ENCODE measurements at places on chromosomes 7 and 10. TPM values are rescaled to one million over a fixed set of nuclear protein-coding genes. Genes with fewer than 3 reads are reported as not detected.

- DNase-seq: peak; percentile 93
Measured at GRCh38 chr7:102306916-102307677, 20.4 kb downstream of the SH2B2 start.

GRCh38 chr10:24858288-24859270 is 93.8 kb downstream of the PRTFDC1 start:
- DNase-seq: no peak

- no peak for DNase-seq
Measured at GRCh38 chr10:15368101-15368855, 2.8 kb downstream of the FAM171A1 start.

GRCh38 chr10:5314840-5315239 is 49.9 kb upstream of the UCN3 start:
- DNase-seq: no peak

- no peak for DNase-seq
Measured at GRCh38 chr10:128258421-128258976, 132.3 kb upstream of the MKI67 start.

Gene KLF14
- not detected for total RNA-seq

Gene TMEM248
- total RNA-seq: 104 TPM

DNA sequence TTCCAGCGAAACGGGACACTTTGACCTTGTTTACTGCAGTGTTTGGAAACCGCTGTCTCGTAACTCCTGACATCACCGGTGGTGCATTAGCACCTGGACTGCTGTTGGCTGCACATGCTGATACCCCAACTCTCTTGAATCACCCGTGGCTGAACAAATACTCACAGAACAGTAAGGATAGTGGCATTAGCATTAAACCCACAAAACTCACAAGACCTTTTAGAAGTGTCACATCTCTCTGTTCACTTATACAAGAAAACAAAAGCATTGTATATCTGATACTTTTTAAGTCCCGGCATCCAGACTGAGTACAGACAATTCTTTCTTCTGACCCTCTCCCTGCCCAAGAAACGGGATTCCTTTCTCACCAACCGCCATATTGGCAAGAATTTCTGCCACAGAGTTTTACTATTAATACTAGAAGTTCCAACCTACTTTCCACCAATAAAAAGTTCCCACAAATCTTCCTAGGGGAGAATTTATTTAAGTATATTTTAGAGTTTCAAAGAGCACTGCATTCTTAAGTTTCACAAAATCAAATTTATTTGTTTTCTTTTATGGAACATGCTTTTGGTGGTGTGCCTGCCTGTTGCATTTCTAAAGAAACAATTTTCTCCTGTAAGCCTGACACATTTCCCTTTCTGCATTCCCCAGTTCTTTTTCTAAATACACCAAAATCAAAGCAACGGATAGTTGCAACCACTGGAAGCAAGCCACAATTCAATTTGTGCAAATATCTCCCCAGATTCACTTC is 208.4 kb upstream of the KLF14 start:
- no peak for DNase-seq

DNA sequence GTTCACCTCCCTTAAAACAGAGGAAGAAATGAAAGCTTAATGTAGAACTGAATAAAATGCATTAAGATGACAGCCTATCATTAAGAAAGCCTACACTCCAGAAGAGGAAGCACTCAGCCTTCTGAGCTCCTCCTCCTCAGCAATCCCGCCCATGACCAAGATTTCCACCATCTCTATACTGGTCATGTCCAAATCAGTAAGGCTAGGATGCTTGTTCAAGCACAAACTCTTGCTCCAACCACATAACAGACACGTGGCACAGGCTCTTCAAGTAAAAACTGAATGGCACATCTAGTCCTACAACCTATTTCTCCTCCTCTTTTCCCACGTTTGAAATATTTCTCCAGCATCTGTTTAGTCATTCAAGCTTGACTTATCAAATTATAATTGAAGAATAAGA is 454.1 kb downstream of the PARD3 start:
- no peak for DNase-seq

DNA sequence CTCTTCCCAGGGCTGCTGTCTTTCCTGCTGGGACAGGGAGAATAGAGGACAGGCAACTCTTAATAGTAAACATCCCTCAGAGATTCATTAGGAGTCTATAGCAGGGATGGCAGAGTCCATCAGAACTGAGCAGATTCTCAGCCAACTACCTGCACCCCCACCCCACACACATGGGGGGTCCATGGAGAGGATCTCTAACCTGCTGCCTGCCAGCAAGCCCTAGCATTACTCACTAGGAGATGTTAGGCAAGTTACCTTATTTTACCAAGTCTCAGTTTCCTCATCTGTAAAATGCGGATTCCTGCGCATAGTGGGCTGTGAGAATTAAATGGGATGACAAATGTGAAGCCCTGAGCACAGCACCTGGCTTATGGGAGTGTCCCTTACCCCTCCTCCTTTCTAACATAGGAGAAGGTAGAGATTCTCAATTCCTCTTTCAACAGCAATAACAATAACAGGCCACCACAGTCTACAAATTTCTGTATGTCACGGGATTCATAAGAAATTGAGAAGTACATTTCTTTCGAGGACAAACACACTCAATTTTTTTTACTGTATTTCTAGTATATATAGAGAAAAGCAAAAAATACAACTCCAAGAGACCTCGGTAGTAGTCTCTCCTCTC is 23.8 kb upstream of the WDR11 start:
- DNase-seq: no peak

Gene TRIM50
- total RNA-seq: not detected

- no peak for DNase-seq
Measured at GRCh38 chr7:25739143-25739542, 412.9 kb upstream of the NFE2L3 start.

Gene SLC39A12
- not detected for total RNA-seq

Gene ZNF804B
- total RNA-seq: not detected

DNA sequence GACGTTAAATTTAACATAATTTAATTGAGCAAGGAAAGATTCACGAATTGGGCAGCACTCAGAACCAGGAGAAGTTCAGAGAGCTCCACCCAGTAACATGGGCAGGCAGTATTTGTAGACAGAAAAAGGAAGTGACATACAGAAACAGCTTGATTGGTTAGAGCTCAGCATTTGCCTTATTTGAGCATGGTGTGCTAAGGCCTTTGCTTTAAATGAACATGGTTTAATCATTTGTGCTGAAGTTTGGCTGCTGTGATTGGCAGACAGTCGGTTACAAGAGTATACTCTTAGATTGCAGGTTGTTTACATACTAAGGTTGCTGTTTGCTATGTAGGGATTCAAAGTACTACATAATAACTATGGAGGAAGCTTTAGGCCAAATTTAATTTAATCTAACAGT is 199.2 kb downstream of the MALRD1 start:
- DNase-seq: no peak

GRCh38 chr7:157538321-157538720 is 201.5 kb downstream of the DNAJB6 start:
- no peak for DNase-seq

Gene DLG5
- total RNA-seq: 69.8 TPM

Gene AGR2
- not detected for total RNA-seq

DNA sequence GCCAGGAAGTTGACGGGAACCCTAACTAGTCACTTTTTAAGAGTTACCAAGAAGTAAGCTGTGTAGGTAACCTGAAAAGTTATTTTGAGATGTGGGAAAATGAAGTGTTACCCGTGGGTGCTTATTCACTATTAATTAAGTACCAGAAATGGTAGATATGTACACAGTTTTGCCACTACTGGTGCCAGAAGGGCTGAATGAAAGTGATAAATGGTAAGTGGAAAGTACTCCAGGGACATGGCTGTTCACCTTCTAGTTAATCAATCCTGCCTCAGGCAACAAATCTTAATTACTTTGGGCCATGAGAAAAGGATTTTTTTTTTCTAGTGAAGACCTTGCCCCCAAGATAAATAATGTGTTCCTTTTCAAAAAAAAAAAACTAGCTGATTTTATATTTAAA is 15.8 kb downstream of the NET1 start:
- DNase-seq: no peak

GRCh38 chr7:105389088-105389650 is 448 bp upstream of the SRPK2 start:
- DNase-seq: peak; percentile 86

DNA sequence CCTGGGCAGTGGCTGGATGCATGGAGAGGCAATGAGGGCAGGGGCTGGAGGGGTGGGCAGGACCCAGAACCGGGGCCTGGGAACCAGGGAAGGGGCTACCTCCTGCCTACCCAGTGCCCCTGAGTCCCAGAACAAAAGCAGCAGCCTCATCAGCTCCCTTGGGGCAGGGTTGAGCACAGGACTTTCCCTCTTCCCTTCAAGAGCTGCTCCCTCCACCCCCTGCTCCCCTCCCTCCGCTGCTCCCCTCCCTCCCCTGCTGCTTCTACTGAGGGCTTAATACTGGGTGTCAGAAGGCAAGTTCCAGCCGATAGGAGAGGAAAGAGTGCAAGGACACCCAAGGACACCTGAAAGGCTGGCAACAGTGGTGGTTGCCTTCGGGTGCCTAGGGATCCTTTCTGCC is 28.2 kb upstream of the INMT start:
- no peak for DNase-seq

- no peak for DNase-seq
Measured at GRCh38 chr7:79709574-79710409, 256.3 kb upstream of the MAGI2 start.

DNA sequence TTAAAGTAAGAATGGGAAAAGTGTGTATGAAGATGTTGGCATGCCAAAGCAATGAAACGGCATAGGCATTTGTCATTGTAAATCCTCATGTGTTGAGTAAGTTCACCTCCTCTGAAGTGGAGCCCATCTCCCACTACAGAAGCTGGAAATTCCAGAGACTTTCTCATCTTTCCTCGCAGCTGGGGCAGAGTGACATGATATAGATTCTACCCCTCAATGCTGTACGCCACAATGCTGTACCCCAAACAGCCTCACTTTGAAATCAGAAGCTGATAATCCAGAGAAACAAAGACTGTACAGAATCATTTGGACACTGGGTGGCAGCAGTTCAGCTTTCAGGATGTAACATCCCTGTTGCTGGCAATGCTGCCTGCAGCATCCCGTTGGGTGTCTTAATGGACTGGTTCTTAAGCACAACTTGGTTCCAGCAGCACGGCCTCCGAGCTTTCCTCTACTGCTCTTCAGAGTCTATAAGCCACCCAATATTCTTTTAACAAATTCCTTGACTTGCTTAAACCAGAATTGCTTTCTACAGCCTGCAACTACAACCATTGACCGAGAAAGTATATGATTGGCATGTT is 18.8 kb downstream of the ZC3HAV1L start:
- no peak for DNase-seq

Gene FAS
- 8.8 TPM for total RNA-seq

DNA sequence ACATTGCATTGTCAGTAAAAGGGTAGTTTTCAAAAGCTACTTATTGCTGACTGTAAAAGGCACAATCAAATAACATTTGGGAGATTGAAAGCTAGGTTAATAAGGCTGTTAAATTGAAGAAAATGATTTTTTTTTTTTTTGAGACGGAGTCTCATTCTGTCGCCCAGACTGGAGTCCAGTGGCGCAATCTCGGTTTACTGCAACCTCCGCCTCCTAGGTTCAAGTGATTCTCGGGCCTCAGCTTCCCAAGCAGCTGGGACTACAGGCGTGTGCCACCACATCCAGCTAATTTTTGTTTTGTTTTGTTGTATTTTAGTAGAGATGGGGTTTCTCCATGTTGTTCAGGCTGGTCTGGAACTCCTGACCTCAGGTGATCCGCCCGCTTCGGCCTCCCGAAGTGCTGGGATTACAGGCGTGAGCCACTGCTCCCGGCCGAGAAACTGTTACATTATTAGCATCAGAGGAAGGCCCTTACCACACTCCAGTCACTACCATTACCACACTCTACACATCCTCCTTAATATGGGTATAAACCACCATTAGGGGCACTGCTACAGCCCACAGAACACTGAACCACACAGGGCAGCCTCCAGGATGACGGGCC is 1.0 kb downstream of the CYP51A1 start:
- no peak for DNase-seq

- peak; percentile 3 for DNase-seq
Measured at GRCh38 chr10:118939211-118940007, 90.1 kb upstream of the NANOS1 start.

DNA sequence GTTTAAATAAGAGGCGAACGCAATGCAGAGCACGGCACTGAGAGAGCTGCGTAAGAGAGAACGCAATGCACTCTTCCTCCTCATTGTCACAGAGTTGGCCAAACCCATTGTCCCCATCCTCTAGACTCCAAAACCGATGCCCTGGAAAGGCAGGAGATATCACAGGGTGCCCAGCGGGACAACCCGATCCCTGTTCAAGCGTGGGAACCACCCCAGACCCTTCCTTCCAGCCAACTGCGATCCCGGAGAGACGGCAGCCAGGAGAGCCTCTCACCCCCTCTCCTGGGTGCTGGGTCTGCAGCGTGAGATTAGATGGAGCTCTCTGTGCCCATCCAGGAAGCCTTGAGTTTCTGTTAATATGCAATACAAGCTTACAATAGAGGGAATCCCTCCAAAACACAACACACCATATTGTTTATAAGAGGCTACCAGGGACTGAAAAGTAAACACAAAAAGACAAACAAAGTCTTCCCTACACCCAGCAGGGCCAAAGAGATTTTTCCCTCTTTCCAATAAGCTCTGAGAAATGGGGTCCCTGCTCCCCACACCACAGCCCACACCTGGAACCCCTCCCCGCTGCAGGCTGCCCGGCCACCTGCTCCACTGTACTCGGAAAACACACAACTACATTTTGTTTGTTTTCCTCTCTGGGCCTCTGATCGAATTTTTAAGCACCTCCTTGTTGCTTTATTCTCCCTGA is 187.6 kb downstream of the ADARB2 start:
- DNase-seq: no peak

Gene NXPH1
- not detected for total RNA-seq

GRCh38 chr10:24898501-24898900 is 53.9 kb downstream of the PRTFDC1 start:
- no peak for DNase-seq

Gene LIPF
- total RNA-seq: not detected

Gene SUGCT
- total RNA-seq: 11.9 TPM

Gene CEP55
- 9.5 TPM for total RNA-seq

GRCh38 chr7:71616217-71616616 is 484.3 kb downstream of the GALNT17 start:
- no peak for DNase-seq

- DNase-seq: no peak
Measured at GRCh38 chr7:82567841-82568240, 124.3 kb upstream of the CACNA2D1 start.

DNA sequence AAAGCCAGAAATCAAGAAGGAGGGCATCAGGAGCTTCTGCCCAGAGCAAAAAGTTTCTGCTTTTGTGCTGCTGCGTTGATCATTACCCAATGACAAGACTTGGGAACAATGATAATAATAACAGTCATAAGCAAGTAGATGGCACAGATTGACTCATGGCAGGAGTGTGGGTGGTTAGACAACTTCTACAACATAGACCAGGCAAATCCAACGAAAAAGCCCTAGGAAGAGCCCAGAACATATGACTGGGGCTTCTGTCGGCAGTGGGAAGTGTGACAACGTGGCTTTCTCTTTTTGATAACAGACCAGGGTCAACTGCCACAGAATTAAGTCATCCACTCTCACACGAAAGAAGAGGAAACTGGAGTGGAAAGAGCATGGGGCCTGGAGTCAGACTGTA is 85.4 kb upstream of the TRIL start:
- no peak for DNase-seq

Gene STAG3
- total RNA-seq: 1.0 TPM

All from osteocyte (in vitro differentiated cells).